Activated CD4-positive, alpha-beta memory T cell treated with anti-CD3 and anti-CD28 coated beads for 36 hours (primary cell): ENCODE measurements at places on chromosomes 6 and 20. TPM values are rescaled to one million over a fixed set of nuclear protein-coding genes. Genes with fewer than 3 reads are reported as not detected.

- H3K27ac ChIP-seq: no peak overlapping the region
- H3K27me3 ChIP-seq: no peaks in the 10 kb centered on the region
- DNase-seq: no peak
- no peaks in the 10 kb centered on the region for H3K36me3 ChIP-seq
These were observed 126.8 kb downstream of the SNX5 start for GRCh38 chr20:17841751-17842215.

DNA sequence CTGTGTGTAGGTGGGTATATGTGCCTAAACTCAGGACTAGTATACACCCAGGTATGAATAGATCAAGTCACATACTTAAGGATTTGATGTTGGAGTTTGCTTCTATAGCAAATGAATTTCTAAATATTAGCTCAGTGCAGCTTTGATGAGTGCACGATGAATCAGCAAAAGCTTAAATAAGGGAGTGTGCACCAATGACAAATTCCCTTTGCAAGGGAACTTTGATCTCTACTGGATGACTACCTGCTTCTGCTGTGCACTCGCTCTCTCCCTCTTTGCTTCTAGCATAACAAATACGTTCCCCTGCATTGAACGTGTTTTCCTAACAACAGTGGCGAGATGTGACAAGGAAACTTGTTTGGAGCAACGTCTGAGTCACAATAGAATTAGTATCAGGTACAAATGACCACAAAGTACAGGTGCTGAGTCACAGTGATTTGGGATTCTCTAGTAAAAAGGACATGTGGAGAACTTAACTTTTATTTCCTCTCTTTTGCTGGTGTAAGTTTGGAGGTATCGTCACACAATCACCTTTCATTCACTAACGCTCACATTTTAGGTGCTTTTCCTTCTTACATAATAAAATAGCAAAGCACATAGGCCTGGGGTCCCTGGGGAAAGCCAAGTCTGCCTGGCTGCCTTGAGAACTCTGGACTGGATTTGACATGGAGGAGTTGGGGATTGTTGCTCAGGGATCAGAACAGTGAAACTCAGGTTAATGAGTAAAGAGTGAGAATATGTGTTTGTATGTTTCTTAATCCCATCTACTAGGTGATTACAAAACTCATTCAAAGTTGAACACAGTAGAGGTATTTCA is 49.7 kb downstream of the KLHL31 start:
- no peak for DNase-seq
- H3K4me1 ChIP-seq: peaks cover 11% of the 10 kb centered on the region
- no peak overlapping the region for H3K27ac ChIP-seq
- H3K36me3 ChIP-seq: no peaks in the 10 kb centered on the region
- peaks cover 12% of the 10 kb centered on the region for H3K27me3 ChIP-seq

DNA sequence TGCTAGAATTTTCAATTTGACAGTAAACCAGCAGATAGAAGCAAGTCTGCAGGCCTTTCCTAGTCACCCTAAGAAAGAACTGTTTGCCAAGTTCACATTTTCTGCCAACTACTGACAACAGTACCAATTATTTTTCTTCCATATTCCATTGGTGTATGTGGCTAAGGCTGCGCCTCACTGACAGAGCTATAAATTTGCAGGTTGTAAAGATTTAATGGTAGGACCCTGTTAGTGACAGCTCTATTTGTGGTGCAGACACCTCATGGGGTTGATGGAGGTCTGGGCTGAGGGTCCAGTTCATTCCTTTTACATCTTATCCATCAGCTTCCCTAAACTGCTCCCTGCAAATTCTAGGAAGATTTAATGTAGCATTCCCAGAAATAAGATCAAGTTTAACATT is 228.5 kb downstream of the FRK start:
- no peaks in the 10 kb centered on the region for H3K27me3 ChIP-seq
- no peak for DNase-seq
- no peaks in the 10 kb centered on the region for H3K36me3 ChIP-seq
- no peak overlapping the region for H3K27ac ChIP-seq
- H3K4me1 ChIP-seq: no peaks in the 10 kb centered on the region

DNA sequence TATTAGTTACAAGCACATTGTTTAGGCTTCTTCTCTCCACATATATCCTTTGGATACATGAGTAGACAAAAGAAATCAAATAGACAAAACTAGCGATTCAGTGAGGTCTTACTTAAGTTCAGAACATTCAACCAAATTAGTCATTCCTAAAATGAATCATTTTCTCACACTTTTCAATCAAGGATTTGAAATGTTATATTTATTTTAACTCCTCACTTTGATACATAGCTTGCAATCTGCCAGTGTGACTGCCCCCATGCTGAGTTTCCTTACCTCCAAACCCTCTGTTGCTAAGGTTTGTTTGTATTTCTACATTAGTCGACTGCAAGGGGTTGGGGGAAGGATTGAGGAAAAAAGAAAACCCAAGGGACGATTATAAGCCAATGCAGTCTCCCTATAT is 3.5 kb upstream of the MOXD1 start:
- no peak overlapping the region for H3K27ac ChIP-seq
- H3K36me3 ChIP-seq: no peaks in the 10 kb centered on the region
- H3K27me3 ChIP-seq: peaks cover 41% of the 10 kb centered on the region

- no peak overlapping the region for H3K27ac ChIP-seq
- peaks cover 9% of the 10 kb centered on the region for H3K27me3 ChIP-seq
- H3K4me1 ChIP-seq: no peaks in the 10 kb centered on the region
- H3K36me3 ChIP-seq: peaks cover 2% of the 10 kb centered on the region
- H3K4me3 ChIP-seq: no peak overlapping the region
These were observed 21.2 kb upstream of the NHSL1 start for GRCh38 chr6:138520463-138520862.

DNA sequence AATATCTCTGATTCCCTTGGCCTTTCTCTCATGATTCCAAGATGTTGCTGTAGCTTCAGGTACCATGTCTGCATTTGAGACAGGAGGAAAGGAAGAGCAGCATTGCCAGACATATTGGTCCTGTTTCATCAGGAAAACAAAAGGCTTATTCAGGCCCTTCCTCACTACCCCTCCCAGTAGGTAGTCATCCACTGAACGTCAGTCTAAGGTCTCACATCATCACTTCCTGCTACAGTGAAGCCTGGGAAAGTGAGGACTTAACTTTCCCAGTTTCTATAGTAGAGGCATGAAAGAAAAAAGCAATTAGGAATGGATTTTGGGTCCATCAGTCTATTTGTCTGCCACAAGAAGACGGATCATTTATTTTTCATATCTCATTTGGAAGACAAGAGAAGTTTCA is 85.7 kb upstream of the SOX4 start:
- no peak overlapping the region for H3K4me3 ChIP-seq
- H3K4me1 ChIP-seq: no peaks in the 10 kb centered on the region
- DNase-seq: no peak
- H3K27me3 ChIP-seq: no peaks in the 10 kb centered on the region
- no peaks in the 10 kb centered on the region for H3K36me3 ChIP-seq

DNA sequence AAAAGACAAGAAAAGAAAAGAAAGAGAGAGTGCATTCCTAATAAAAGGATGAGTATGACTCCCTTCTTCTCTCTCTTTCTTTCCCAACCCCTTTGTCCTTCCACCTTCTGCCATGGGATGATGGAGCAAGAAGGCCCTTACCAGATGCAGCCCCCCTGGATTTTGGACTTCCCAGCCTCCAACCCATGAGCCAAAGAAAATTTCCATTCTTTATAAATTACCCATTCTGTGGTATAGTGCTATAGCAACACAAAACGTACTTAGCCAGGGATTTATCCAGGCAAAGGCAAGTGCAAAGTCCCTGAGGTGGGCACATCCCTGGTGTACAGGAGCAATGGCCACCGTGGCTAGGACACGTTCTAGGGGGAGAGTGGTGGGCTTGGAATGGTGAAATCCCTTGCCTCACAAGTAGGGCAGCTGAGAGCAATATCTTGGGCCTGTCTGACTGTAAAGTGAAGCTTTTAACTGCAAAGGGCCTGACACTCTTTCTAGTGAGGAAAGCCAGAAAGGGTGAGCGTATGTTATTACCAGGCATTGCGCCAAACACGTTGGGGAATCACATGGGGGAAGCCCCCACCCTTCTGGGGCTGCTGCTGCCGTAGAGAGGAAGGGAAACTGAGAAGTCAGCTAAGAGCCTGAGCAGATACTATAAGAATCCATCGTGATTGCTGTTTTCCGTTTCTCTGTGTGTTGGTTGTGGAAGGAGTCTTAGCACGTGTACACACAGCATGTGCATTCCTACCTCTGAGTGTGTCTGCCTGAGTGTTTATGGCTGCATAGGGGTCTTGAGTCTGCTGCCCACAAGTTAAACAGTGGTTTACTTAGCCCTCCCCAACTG is 50.7 kb upstream of the SIRPA start:
- no peak overlapping the region for H3K4me3 ChIP-seq
- no peak overlapping the region for H3K27ac ChIP-seq
- no peaks in the 10 kb centered on the region for H3K36me3 ChIP-seq
- peaks cover 18% of the 10 kb centered on the region for H3K4me1 ChIP-seq
- peak; percentile 81 for DNase-seq

DNA sequence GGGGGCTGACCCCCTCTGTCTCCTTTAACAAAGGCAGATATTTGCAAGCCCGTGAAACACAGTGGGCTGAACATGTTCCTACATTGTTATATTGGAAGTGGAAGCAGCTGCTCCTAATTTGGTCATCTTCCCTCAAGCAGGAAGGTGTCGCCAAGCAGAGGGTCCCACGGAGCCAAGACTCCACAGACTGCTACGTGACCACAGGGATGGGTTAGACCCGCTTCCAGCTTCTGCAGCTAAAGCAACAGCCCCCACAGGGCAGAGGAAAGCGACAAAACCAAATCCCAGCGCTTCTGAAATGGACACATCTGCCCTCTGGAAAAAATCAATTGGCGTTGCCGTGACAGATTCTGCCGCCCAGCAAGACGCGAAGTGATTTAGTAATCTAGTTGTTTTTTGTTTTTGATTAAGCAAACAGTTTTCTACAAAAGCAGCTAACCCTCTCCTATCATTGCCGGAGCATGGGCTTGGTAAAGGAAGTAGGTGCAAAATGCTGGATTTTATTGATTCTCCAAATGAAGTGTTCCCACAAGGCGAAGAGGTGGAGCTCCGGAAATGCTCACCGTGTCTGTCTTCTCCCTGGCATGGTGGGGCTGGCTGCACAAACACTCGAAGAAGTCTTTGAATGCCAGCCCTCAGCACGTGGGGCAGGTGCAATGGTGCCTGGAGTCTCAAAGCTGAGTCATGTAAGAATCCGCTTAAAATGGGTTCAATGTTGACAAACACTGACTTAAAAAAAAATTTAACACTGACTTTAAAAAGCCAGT is 79.4 kb upstream of the FRMD1 start:
- DNase-seq: no peak
- H3K27ac ChIP-seq: no peak overlapping the region
- no peak overlapping the region for H3K4me3 ChIP-seq
- H3K4me1 ChIP-seq: no peaks in the 10 kb centered on the region
- peaks cover 15% of the 10 kb centered on the region for H3K27me3 ChIP-seq
- H3K36me3 ChIP-seq: no peaks in the 10 kb centered on the region

GRCh38 chr20:59032713-59033059 is 551 bp upstream of the ATP5F1E start:
- H3K4me1 ChIP-seq: peaks cover 73% of the 10 kb centered on the region
- H3K27ac ChIP-seq: peak overlapping the region; percentile 83
- peaks cover 67% of the 10 kb centered on the region for H3K36me3 ChIP-seq
- H3K27me3 ChIP-seq: no peaks in the 10 kb centered on the region
- no peak for DNase-seq

Gene ADTRP
- 26.1 TPM for total RNA-seq

Gene ADGRF4
- total RNA-seq: not detected

Gene CCM2L
- total RNA-seq: not detected

Gene RAB32
- 0.24 TPM for total RNA-seq
